ENCODE measurements at places on chromosomes 7 and 10.

DNA sequence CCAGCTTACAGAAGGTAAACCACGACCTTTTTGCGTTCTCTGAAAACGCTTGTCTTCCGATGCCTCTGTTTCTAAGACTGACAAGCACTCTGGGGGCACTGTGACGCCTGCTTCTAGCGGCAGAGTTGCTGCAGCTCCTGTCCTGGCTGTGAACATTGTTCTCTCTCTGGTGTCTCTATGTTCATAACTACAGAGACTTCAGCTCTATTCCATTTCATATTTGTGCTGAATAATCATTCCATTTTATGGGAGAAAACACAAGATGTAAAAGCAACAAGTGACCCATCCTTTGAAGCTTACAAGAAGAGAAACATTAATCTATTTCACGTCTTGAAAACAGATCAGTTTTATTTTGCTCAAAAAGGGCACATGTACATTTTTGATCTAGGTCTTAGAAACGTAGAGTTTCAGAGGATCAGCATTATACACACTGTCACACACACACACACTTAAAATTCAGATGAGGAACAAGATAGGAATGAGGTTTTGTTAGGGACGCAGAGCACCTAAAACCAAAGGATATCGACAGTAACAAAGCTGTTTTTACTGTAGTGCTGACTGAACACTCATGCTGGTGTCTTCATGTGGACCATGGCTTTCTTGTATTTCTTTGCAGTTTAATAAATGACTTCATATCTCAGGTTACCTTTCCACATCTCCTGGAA, 3.0 kb downstream of the IKZF1 start:
- DNase-seq: no peak

DNA sequence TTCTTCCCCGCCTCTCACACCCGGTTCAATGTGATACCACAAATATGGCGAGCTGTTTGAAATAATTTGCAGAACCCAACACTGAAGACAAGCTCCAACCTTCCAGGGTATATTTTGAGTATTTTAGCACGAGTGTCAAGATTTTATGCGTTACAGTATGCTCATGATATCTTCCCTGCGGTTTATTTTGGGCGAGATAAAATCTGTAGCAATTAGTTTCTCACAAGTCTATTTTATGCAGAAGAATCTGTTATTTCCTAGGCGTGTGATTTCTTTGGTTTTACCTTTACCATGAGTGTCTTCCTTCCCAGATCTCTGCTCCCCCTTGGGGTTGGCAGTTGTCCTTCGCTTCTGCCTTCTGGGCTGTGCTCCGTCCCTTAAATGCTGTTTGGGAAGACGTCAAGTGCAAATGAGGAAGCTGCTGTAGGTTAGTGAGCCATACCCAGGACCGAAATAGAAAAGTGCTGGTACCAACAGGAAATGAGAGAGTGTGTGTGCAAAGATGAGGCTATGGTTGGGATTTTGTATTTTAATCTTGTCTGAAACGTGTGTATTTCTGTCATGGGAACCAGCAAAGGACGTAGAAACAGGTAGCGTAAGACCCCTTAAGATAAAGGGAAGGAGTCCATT, 299.8 kb downstream of the KLF6 start:
- no peak for DNase-seq

DNA sequence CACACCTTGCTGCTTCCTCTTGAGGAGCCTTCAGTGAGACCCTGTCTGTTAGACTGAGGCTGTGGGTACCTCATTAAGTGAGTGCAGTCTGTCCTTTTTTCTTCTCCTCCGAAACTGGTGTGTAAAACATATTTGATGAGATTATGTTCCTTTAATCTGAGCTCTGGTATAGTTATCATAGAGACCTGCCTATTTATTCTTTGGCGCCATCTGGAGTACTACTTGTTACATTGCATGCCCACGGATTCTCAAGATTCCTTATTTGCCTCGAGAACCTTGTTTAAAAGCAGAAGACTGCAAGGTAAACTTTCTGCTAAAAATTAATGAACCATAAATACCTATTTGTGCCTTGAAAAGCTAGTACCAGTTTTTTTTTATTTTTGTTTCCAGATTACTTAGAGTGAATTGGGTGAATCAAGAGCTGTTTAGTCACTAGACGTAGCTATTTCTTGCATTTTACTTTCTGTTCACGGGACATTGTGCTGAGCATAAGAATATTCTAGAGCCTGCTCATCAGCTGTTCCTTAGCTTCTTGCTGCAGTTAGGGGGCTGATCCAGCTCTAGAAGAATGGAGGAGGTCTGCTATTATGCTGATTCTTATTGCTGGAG, 16.9 kb upstream of the STMP1 start:
- DNase-seq: no peak

DNA sequence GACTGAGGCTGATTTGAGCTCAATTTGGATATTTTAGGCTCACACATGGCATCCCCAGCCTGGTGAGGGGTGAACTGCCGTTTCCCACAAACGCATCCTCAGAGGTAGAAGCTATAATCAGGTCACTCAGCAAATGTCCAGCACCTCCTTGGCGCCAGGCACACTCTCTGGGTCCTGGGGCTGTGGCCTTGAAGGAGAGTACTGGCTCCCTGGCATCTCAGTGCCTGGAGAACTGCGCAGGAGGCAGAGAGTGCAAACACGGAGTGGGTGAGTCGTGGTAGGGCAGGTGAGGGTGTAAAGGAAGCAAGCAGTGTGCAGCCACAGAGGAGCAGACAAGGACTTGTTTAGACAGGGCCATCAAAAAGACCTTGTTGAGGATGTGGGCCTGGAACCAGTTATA, 224.0 kb upstream of the ZNF32 start:
- no peak for DNase-seq

GRCh38 chr10:7351894-7352293, 58.9 kb downstream of the SFMBT2 start:
- no peak for DNase-seq

DNA sequence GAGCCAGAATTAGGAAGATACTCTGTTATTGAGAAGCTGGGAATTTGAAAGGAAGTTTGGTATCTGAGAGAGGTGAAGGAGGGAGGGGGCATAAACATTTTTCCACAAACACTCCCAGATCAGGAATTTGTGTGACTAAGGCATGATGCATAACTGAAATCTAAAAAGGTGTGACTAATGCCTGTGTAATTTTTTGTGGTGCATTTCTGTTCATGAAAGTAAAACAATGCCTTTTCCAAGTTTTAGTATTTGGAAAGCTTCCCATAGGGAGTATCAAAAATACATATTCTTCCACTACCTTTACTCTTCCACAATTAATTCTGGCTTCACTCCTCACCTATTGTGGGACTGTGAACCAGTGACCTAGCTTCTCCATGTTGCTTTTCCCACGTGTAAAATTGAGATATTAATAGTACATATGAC, 56.4 kb upstream of the CAV2 start:
- DNase-seq: no peak

- DNase-seq: no peak
These were observed 16.5 kb upstream of the BNIP3 start for GRCh38 chr10:131998050-131998844.

- peak; percentile 6 for DNase-seq
These were observed 70.8 kb downstream of the OAT start for GRCh38 chr10:124347956-124348355.

- DNase-seq: no peak
These were observed 208.8 kb downstream of the THSD7A start for GRCh38 chr7:11623093-11623678.

DNA sequence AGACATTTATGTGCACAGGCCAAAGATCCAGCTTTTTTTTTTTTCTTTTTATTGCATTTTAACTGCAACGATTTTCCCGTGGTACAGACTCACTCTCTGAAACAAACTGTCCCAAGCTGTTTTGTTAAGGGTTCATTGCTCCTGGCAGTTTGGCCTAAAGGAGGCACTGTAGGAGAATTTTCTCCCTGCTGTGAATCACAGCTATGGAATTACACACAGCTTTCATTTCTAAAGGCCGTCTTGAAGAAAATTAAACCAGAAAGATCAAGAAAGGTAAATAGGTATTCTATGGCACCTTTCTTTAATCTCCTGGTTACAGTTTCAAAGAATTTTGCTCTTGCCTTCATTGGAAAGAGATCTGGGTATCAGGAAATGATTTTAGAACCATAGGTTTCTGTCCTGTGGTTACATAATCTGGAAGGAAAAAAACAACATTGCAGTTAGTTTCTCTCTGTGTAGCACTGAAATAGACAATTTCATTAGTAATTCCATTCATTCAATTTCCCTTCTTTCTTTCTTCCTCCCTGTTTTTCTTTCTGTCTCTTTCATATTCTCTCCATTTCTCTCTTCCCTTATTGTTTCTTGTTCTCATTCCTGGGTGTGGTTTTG, 51.2 kb downstream of the PDK4 start:
- peak; percentile 49 for DNase-seq

- DNase-seq: no peak
These were observed 636.8 kb downstream of the PHTF2 start for GRCh38 chr7:78435355-78435754.

GRCh38 chr10:116780691-116781205, 38.4 kb upstream of the HSPA12A start:
- DNase-seq: no peak

DNA sequence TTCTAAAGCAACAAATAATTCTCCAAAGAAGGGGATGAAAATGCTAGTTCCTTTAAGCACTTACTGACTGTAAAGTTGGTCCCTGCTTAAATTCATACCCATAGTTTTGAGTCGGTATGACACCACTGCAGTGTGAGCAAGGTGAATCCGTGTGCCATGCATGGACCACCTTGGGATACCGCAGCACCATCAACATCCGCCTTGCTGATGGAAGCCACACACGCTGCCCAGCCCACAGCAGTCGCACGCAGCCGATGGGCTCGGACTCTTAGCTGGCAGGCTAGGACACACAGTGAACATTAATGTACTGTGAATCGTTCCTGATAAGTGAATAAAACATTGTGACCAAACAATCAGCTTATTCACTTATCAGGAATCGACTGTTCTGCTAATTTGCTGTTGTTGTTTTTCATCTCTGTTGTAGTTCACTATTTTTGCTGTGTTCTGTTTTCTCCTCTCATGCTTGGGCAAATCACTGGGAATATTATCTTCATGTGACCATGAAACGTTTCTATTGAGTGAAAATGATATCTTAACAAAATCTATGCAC, 275.5 kb downstream of the USP6NL start:
- DNase-seq: peak; percentile 48

DNA sequence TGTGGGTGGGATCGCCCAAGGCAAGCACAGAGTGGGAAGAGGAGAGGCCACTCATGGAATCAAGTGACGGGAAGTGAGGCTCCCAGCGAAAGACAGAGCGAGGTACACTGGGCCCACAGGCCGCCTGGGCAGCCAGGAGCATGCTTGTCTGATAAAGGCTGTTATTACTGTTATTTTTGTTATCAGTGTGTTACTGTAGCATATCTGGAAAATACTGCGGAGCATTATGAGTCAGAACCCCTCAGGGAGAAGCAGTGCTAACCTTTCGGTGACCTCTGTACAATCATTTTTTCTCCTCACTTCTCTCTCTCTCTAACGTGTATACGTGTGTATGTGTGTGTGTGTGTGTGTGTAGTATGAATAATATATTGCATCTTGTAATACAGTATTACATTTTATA, 3.8 kb upstream of the TCERG1L start:
- no peak for DNase-seq

- DNase-seq: no peak
These were observed 74.0 kb downstream of the PIP4K2A start for GRCh38 chr10:22640359-22640758.

- peak; percentile 76 for DNase-seq
These were observed 4.3 kb downstream of the KCNH2 start for GRCh38 chr7:150973571-150974451.

DNA sequence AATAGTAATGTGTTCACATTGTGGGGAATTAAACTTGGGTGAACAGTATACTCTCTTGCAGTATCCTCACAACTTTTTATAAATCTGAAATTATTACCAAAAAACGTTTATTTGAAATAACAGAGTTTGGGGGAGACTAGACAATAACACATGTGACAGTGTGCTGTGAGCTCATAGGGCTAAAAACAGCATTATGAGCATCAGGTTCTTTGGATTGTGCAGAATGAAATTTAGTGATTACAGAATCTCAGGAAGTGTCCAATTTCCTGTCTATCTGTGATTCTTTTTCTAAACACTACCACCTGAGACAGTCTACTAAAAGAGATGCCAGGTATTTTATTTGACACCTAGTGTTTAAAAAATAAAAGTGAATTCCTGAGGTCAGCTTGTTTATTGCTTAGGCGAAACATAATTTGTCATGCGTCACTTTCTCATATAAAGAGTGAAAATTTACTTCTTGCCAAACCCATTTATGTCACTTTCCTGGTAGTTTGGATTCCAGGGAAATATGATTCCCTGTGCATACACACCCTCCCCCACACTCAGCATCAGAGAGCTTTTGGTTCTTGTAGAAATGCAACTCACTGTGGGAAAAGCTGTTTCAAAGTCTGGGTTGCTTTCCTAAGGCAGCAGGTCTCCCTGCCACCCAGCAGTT, 71.2 kb downstream of the AOAH start:
- no peak for DNase-seq
